ENCODE measurements at places on chromosomes 13 and 19. TPM values are rescaled to one million over a fixed set of nuclear protein-coding genes. Genes with fewer than 3 reads are reported as not detected.

BST2 gene
- 198 TPM for total RNA-seq

ZNF544 gene
- 33.5 TPM for total RNA-seq

FXYD1 gene
- total RNA-seq = 1.0 TPM

INAFM1 gene
- 14.9 TPM for total RNA-seq

FFAR3 gene
- not detected for total RNA-seq

ZNF383 gene
- total RNA-seq = 12.4 TPM

ZNF285 gene
- total RNA-seq = 2.2 TPM

PTOV1 gene
- 60.7 TPM for total RNA-seq

ZNF486 gene
- total RNA-seq = 9.3 TPM

GPR18 gene
- total RNA-seq = 19.7 TPM

OR4F17 gene
- not detected for total RNA-seq

AKT2 gene
- total RNA-seq = 131 TPM

COMMD6 gene
- 135 TPM for total RNA-seq

All from activated CD4-positive, alpha-beta T cell treated with anti-CD3 and anti-CD28 coated beads, Interleukin-2, amount 10 ng/mL, durations not matched to agents 7 days and 5 days (primary cell).